ENCODE measurements at places on chromosomes 4 and X.

DNA sequence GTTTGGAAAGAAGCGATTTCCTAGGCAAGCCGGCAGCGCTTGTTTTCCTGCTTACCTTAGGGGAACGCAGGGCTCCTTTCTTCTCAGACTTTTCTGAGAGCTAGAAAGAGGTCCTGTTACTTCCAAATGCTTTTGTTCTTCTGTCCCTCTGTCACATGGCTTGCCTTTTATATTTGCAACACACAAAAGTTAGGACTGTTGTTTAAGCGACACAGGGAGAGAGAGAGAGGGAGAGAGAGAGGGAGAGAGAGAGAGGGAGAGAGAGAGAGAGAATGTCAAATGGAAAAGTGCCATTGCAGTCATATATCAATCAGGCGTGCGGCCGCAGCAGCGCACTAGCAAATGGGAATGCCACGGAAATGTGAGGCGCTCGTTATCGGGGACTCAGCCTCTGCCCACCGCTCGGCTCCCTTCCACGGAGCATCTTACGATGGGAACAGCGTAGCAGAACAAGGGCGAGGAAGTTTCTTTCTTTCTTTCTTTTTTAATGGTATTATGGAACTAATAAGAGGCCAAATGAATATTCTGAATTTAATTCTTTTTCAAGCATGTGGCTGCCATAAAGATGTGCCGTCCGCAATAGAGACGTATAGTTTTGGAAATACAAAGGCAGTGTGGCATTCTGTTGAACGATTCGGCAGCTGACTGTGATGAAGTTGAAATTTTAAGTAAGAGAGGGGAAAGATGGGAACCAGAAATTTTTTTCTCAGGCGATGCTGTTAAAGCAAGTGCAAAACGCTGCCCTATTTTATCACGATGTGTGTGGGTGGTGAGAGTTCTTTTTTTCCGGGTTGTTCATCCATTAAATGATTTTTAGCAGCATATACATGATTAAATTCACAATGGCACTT is at the start of gene NDP:
TSS of gene NDP (minus strand) at position 142 of the 851 bp plus-strand sequence. CDS start 14,745 bp downstream, outside the sequence.
- DNase-seq, result no peak

DNA sequence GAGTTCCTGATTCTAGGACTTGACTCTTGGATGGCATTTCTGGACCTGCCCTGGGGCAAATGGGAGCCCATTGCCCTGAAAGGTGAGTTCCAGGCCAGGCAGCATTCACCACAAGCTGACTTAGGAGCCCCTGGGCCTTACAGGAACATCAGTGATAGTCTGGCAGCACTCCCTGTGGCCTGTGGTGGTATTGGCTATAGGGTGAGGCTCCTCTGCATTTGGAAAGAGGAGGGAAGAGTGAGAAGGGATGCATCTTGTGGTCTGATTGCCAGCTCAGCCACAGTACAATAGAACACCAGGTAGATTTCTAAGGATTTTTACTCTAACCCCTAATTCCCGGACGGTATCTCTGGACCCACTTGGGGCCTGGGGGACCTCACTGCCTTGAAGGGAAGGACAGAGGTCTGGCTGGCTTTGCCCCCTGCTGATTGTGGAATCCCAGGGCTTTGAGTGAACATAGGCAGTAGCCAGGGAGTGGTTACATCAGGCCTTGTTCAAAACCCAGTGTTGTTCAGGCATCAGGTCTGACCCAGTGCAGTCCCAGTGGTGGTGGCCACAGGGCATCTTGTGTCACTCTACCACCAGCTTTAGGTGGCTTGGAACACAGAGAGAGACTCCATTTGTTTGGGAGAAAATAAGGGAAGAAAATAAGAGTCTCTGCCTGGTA is 32.9 kb downstream of the MAGED4 start:
- no peak for DNase-seq

DNA sequence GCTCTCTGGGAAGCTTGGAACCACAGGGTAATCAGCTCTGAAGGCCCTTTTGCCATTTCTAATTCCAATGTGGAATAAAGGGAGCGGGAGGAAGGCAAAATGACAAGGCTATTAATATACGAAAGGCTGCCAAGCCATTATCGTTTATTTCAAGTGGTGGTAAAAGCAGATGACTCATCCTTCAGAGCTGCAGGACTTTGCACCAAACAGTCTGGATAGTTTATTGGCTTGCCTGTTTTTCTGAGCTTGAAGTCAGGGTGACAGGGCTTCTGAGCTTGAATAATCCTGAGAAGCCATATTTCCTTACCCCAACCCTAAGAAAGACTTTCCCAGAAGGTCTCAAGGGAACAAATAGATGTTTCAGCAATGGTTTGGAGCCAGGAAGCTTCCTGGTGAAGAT is 7.7 kb upstream of the GABRE start:
- DNase-seq, result no peak

DNA sequence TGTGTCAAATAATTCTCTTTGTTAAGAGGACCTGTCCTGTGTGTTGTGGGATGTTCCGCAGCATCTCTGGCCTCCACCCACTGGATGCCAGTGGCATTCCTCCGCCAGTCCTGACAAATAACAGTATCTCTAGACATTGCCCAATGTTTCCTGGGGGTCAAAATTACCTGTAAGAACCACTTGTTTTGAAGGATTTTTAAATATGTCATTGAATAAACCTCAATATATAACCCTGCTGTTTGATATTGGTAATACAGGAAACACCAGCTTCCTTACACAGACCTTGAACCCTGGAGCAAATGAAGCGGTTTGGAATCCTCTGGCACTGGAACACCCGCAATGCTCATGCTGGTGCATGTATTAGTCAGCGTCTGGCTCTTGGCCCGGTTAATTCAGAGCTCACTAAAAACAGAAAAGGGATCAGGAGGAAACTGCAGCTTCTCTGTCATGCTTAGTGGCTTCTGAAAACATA is 101.3 kb downstream of the TBL1X start:
- no peak for DNase-seq

- no peak for DNase-seq
Measured at GRCh38 chrX:136310411-136310810, 9.6 kb downstream of the ADGRG4 start.

DNA sequence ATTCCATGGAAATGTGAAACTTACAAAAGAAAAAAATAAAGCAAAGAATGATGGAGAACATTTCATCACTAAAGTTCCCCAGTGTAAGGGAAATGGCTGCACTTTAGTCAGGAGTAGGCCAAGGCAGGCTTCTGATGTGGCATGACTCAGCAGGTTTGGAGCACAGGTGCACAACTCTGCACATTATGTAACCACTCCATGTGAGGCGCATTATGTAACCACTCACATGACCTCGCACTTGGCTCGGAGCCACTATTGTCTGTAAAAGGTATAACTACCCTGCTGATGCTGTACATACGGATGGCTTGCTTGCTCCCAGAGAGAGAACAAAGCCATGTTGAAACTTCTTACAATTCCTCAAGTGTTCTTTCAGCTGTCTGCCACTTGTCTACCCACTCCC is 727.6 kb downstream of the TRAM1L1 start:
- no peak for DNase-seq

- DNase-seq, result no peak
Measured at GRCh38 chr4:26568446-26568994, 15.4 kb upstream of the TBC1D19 start.

GRCh38 chr4:57945298-57945697 is 835.1 kb upstream of the IGFBP7 start:
- no peak for DNase-seq

DNA sequence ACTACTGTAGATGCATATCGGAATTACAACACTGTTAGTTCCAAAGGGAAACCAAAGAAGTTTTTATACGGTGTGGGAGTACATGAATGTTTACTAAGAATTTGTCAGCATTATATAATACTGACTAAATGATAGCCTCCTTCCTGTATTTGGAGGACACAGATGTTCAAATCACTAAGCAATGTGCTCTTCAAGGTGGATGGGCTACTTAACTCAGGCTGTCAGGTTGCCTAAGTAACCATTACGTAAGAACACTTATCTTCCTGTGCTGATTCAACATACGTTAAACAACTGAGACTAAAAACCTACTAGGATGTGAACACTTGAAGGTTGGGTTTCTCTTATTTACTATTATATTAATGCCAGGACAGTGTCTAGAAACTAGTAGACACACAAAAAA is 81.9 kb upstream of the HPGD start:
- no peak for DNase-seq

DNA sequence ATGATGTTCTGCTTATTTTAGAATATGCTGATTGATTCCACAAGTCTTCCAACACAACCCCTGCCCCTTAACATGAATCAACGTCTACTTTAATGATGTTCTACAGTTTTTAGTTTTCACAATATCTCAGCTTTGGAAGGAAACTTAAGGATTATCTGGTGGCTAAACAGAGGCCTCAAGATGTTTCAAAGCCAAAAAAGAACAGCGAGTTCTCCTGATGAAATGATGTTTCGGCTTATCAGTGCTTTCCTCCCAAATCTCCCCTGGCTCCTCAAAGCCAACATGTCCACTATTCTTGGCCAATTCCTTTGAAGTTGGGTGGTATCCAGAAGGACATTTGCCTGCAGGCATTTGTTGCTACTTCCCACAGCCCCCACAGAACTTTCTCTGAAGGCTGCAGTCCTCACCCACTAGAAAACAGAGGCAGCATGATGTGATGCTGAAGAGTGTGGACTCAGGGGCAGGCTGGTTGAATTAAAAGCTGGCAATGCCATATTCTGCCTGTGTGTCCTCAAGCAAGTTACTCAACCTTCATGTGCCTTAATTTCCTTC is 87.3 kb downstream of the ADGRG4 start:
- no peak for DNase-seq

DNA sequence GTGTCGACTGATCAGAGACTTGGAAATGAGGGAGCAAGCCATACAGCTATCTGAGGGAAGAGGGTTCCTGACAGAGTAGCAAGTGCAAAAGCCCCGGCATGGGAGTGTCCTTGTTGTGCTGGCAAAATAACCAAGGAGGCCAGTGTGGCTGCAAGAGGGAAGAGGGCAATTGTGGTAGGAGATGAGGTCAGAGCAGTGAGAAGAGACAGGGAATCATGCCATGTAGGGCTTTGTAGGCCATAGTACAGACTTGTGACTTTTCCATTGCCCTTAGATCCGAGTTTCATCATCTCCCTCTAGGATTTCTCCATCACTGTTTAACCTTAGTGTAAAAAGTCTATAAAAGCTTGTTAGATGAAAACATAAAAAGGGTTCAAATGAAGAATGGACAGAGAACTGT is 76.2 kb downstream of the DOCK11 start:
- DNase-seq, result no peak

DNA sequence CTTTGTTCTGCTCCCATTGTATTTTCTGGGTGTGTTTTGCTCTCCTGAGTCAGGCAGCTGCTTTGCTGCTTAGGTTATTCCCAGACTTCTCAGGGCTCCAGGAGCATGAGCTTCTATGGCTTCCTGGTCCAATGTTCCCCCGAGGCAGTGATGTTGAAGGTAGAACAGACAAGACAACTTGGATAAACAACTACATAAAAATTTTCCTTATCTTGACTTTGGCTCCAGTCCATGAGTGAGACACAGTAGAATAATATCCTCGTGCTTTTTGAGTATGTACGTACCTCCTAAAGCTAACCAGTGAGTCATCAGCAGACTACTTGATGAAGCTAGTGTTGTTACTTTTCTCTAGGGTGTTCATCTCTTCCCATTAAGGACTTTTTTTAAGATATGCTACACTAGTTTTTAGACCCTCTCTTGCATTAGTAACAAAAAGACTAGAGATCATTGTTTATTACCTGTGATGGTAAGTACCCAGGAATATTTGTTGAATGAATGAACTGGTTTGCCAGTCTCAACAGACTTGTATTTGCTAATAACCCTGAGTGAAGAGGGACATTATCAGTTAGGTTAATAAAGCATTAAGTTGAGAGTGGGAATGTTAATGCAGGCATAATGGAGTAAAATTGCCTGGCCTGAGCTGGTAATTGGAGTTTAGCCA is 131.9 kb downstream of the FHIP1A start:
- DNase-seq, result no peak

DNA sequence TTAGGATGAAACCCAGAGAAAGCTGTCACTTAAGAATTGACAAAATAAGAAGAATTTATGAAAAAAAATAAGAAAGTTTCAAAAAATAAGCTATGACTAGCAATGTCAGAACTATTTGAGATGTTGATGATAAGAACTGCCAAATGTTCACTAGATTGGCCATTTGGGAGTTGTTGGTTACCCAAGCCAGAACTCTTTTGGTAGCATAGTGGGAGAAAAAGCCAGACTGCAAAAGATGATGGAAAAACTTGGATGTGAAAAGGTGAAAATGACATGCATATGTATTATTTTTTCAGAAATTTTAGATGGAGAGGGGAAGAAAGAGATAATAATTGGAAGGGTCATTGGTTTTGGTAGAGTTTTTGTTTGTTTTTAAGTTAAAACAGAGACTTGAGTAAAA is 397.2 kb upstream of the ATOH1 start:
- no peak for DNase-seq

GRCh38 chr4:166309286-166309685 is 436.2 kb downstream of the TLL1 start:
- no peak for DNase-seq

DNA sequence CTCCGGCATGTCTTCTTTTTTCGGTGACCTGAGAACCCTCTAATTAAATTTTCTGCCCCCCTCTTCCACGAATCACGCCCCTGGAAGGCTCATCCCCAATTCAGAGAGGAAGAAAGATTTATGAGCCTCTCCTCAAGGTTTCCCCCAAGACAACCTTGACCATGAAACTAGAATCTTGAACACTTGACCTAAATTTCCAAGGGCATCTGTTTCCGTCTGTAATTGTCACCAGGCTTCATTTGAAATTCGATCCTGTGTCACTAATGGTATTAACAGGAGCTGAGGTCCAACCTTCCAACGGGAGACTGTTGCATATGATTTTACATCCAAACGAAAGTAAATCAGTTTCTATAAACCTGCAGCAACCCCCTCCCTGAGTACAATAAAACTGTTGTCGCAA is 139.9 kb upstream of the ZIC3 start:
- DNase-seq, result no peak

GRCh38 chr4:151627491-151627890 is 133.3 kb downstream of the GATB start:
- no peak for DNase-seq

DNA sequence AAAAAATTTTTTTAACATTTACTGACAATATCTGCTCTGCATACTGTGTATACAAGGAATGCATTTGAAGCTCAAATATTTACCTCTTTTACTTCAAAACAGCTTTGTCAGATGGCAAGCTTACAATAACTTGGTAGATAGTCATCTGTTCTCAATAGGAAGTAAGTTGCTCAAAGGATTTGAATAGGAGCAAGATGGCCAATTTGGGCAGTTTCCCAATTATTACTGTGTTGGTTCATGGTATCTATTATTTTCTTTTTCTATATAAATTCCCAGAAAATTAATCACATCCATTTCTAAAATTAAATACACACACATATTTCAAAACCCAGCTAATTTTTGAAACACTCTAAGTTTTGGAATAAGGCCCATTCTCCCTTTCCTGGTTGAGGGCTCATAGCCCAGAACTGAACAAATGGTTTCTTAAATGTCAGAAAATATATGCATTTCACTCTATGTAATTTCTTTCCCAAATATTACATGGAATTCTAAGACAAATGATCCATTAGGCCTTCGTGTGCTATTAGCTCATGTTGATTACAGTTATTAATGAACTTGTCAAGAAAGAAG is 60.2 kb upstream of the BLTP1 start:
- no peak for DNase-seq

- DNase-seq, result no peak
Measured at GRCh38 chr4:185096032-185096653, 46.9 kb upstream of the SLC25A4 start.
